ENCODE measurements at places on chromosomes 1 and 21.

GRCh38 chr1:220271706-220272046 lies 577 bp downstream of the RAB3GAP2 start:
- no peak for DNase-seq

- no peak for DNase-seq
Measured at GRCh38 chr1:87993051-87993450, 664.4 kb downstream of the LMO4 start.

- DNase-seq = no peak
Measured at GRCh38 chr1:239392271-239392670, 5.9 kb downstream of the CHRM3 start.

GRCh38 chr1:151024540-151025146 lies 11.7 kb upstream of the BNIPL start:
- peak; percentile 77 for DNase-seq

- no peak for DNase-seq
Measured at GRCh38 chr1:36881068-36881405, 153.3 kb downstream of the GRIK3 start.

DNA sequence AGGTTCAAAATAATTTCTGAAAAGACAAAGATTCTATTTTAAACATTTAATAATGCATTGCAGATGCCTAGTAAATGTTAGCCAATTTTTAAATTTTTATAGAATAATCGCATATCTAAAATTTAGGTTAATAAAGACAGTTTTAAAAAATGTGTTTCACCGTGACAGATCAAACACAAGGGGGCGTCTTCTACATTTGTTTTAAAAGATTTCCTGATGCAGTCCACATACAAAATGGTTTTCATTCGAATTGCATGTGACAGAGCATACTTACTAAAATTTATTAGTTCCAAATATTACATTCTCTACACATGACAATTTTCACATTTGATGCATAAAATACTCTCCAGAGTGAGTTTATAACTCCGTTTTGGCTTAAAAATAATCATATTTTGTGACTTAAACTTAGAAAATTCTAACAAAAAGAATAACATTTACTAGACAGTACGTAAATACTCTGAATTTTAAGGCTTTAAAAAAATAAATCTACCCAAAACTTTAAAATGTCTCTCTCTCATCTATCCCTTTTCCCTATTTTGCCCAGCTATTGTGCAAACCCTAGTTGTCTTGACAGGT lies 75.5 kb downstream of the ADAMTS1 start:
- no peak for DNase-seq

GRCh38 chr1:242187171-242187570 lies 188.3 kb upstream of the MAP1LC3C start:
- no peak for DNase-seq

Data from stimulated activated CD4-positive, alpha-beta T cell treated with anti-CD3 and anti-CD28 coated beads, Interleukin-1b, Interleukin-23, amount 100 ng/mL, for 1 hour (primary cell).